Central memory CD4-positive, alpha-beta T cell (primary cell): ENCODE measurements at places on chromosomes 6 and 20.

GRCh38 chr6:408599-409102 is 17.1 kb downstream of the IRF4 start:
- DNase-seq: no peak

DNA sequence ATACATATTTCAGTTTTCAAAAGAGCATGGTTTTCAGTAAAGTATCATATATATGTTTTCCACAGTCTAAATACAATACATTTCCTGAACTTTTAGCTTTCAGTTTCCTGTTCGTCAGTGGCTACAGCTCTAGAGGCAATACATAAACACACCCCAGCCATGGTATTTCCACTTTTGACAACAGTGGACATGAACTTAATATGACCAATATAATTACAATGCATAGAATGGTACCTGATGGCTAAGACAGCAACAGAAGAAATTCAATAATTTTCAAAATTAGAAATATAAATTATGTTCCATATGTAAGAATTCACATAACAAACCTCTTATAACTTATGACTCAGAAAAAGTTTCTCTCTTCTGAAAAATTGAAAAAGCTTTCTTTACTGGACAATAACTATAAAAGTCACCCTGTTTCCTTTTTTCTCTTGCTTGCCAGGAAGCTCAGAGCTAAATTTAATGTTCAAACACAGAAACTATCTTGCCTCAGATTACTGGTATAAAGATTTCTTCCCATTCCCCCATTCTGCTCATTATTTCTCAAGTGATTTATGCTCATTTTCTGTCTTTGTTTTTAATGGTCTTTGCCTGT is 19.2 kb downstream of the FKBP5 start:
- DNase-seq: no peak

DNA sequence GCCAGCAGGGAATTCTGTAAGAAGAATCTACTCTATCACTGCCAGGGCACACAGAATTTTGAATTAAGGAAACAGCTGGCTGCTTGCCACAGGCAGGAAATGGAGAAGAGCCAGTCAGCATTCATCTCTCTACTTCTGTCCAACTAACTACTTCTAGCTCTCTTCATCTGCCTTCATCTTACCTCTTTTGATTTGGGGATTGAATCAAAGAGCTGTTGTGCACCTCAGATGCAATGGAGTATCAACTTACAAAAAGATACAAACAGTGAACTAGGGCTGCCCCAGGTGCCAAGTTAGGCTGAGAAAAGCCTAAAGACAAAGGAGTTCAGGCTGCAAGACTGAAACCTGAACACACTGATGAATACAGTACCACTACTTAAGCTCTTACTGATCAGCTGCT is 82.0 kb downstream of the PTPRK start:
- DNase-seq: no peak

GRCh38 chr20:51042064-51042463 is 19.2 kb upstream of the KCNG1 start:
- DNase-seq: no peak

DNA sequence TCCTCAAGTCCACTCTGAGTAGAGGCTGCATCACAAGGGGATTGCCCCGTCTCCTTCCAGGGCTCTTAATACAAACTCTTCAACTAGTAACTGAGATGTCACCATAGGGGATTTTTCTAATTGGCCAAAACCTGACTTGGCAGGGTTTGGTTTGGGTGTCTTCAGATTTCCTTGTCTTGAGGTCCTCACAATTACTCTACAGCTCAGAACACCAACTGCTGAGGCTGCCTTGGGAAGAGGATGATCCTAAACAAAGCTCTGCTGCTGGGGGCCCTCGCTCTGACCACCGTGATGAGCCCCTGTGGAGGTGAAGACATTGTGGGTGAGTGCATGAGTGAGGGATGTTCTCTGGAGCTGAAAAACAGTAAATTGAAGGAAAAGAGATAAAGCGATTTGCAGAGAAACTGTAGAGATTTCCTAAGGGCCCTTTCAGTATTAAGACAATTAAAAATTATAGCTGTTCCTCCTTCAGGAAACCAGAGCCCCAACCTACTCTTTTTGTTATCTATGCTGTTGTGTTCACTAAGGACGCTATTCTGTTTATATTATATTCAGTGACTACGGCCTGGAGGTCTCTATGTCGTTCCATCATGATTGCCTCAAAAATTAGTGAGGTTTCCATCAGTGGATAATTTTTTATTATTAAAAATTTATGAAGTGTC is at the start of gene HLA-DQA1:
Gene HLA-DQA1 (plus strand): TSS at position 188 of the 662 bp plus-strand sequence. CDS start 53 bp downstream, at position 241.
- no peak for DNase-seq

GRCh38 chr6:56864171-56864616 is 90.7 kb upstream of the BEND6 start:
- no peak for DNase-seq

DNA sequence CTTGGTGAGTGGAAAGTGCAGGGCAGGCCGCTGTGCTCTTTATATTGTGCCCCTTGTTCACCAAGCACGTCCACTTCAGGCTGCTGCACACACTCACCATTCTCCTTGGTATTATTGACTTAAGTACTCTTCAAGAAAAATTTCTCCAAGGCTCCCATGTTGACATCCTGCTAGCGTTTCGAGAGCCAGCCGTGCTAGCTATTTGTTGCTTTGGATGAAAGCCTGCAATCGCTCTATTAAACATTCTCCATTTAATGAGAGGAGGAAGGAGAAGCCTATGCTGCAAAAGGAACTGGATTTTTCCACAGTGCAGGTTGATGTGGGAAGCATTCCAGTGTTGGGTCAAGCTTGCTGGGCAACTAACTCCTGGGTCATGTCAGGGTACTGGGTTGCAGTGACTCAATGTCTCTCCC is 113.5 kb downstream of the CD83 start:
- no peak for DNase-seq

DNA sequence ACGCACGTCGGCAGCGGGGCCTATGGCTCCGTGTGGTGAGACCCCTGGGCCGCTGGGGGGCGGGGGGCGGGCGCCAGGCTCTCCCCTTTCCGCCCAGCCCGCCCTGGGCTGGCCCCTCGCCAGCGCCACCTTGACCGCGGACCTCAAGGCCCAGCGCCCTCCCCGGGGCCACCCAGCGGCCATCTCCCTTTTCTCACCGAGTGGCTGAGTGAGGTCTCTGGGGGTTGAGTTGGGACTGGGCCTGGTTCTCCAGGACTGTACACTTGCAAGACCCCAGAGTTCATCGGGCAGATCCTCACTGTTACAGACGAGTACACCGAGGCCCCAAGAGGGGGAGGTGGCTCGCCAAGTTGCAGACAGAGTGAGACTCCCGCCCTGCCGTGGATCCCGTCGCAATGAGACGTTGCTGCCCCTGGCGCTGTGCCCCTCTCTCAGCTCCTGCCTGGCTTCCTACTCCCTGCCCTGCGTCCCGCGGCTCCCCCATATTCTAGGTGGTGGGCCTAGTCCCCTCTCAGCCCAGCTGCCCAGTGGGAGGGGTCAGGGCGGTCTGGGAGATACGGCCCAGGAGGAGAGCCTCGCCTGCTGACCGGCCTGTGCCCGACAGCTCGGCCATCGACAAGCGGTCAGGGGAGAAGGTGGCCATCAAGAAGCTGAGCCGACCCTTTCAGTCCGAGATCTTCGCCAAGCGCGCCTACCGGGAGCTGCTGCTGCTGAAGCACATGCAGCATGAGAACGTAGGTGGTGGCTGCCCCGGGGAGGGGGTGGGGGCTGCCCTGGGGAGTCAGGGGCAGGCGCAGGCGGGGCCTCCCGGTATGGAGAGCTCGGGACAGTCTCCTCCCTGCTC is 576 bp downstream of the MAPK13 start:
- DNase-seq: peak; percentile 45
